Right lung (tissue), 10 donors: ENCODE measurements at places on chromosomes 2 and 18. TPM values are rescaled to one million over a fixed set of nuclear protein-coding genes. Genes with fewer than 3 reads are reported as not detected.

GRCh38 chr18:50982802-50983179 is 15.0 kb downstream of the ELAC1 start:
- DNase-seq, result no peak

- no peak for DNase-seq
Observed at GRCh38 chr18:37019157-37019827, 190.4 kb downstream of the KIAA1328 start.

DNA sequence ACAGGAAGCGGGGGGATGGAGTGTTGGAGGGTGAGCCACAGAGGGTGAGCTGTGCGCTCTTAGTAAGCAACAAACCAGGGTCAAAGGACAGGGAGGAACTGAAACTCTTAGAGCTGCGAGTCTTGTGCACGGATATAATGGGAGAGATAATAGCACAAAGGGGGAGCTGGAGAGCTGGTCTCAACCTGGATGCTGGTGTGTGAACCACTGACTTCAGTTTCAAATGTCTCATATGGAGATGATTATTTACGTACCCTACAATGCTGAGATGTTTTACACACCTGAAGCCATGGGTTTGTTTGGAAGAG is 35.9 kb downstream of the PTGR3 start:
- no peak for DNase-seq

DNA sequence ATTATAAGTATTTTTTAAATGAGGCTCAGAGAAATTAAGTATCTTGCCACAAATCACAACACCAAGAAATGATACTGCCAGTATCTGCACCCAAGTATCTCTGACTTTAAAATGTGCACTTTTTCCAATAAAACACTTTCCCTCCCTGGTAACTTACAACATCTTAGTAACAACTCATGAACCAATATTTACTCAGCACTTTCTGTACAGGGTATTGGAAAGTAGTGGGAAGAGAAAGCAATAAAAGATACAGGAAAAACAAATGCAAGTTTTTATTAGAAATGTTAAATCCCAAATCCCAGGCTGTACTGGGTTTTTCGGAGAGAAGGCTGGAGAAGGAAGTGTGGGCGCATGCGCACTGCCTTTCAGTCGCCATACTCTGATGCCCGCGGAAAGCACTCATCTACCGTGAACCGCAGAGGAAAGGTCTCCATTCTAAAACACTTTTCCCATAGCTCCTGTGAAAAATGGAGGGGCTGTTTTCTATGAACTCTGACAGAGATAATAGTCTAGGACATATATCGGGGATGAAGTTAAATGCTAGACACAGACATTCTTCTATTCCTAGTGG is 52.1 kb downstream of the L3MBTL4 start:
- no peak for DNase-seq

DNA sequence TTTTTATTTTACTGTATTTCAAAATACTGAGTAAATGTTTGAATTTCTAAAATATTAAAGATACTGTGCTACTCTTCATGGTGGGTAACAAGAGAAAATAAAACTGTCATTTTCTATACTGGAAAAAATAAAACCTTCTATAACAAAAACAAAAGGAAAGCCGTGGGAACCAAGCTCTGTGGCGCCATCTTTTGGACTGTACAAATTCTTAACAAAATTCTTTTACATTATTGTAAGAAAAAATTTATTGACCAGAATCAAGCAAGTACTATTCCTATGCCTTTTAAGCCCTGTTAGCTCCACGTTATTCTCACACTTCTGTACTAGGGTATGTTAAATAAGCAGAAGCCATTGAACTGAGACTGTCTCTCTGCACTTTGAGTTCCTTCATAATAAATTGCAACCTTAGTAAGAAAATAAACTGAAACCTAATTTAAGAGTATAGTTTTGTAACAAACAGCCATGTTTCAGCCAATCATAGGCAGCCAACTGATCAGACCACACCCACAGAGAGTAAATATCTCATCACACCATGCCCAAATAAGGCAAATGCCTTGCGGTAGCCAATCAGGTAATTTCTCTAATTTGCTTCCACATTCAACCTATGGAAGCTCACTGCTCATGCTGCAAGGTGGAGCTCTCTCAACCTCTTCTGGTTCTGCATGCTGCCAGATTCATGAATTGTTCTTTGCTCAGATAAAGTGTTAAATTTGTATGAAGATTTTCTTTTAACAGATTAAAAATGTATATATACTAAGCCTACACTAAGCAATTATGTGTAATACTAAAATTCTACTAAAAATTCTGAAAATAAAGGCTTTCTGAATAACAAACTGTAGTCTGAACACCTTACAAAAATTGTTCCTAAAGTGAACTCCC is 42.2 kb downstream of the HIBCH start:
- no peak for DNase-seq

- DNase-seq, result peak; percentile 84
Observed at GRCh38 chr2:68121873-68122679, 35.6 kb upstream of the PNO1 start.

GRCh38 chr2:98383166-98383565 is 36.9 kb downstream of the CNGA3 start:
- no peak for DNase-seq

- no peak for DNase-seq
Observed at GRCh38 chr2:219968685-219969345, 341.4 kb downstream of the SLC4A3 start.

GRCh38 chr2:164073101-164074074 is 337.6 kb upstream of the FIGN start:
- no peak for DNase-seq

GRCh38 chr18:61748004-61748403 is 144.8 kb downstream of the RNF152 start:
- peak; percentile 40 for DNase-seq

DNA sequence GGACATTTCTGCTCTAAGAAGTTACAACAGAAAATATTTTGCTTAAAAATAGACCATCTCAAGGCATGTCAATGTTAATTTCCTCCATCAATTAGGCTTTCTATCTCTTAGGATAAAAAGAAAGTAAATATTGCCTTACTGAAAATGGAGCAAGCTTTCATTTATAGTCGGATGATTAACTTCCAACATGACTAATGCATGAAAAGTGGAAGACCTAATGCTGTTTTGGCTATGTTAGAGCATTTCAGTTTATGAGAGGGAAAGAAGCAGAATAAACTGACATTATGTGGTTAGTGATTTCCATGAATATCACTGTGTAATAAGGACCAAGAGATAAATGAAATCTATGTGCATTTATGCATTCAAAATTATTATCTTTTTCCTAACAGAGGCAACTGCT is 475.2 kb upstream of the UBE2E3 start:
- DNase-seq, result no peak

DNA sequence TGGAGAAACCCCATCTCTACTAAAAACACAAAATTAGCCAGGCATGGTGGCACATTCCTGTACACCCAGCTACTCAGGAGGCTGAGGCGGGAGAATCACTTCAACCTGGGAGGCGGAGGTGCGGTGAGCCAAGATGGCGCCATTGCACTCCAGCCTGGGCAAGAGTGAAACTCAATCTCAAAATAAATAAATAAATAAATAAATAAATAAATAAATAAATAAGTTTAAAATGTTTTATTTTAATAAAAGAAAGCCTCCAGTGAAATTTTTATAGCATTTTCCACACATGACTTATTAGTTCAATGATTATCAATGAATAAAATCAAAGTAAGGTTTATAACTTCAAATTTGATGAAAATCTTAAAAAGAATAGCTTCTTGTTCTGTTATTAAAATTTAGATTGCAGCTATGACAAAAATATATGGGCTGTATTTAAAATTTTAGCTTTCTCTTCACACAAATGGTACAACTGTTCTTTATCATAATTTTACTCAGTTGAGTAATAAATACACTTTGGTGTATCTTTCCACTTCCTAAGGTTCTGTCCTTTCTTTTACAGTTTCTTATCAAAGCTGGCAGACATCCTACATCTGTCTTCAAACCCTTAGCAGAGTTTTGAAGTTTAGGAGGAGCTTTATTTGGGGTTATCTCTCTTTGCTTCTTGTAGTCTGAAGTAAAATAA is 78.4 kb upstream of the ZSWIM2 start:
- no peak for DNase-seq

- DNase-seq, result no peak
Observed at GRCh38 chr18:74063023-74063422, 84.6 kb downstream of the FBXO15 start.

DNA sequence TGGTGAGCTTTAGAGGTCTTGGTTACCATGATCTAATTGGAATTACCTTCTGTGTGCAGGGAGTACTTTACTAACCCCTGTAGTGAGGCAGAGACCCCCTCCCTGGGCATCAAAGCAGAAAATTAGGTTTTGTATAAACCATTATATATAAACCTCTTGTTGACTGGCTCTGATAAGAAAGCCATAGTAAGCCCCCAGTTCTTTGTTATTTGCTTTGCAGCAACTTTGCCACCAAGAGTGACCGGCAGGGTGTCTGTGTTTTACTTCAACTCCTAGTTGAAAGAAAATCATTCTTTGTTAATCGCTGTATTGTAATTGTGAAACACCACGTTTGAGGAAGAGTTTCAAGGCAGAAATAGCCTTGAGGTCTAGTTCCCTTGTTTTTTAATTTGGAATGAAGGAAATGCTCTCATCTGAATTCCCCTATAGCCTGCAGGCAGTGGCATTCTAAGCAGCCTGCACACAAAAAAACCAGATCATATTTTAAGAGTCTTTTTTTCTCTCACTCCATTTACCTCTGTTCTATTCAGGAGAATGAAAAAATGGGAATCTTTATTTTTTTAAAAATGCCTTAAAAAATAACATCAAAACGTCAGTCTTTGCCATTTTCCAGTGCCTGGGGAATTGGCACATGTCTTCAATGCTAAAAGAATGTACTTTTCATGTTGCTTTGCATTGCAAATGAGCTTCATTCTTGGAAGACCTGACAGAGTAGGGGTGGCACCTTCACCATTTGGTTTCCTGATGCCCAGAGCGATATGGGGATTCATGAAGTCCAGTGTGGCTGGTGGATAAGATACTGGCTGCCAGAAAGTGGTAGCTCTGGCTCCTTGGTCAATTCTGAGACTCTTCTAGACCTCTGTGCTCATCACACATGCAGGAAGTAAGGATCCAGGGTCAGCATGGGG is 338.1 kb downstream of the SLC4A3 start:
- no peak for DNase-seq

DNA sequence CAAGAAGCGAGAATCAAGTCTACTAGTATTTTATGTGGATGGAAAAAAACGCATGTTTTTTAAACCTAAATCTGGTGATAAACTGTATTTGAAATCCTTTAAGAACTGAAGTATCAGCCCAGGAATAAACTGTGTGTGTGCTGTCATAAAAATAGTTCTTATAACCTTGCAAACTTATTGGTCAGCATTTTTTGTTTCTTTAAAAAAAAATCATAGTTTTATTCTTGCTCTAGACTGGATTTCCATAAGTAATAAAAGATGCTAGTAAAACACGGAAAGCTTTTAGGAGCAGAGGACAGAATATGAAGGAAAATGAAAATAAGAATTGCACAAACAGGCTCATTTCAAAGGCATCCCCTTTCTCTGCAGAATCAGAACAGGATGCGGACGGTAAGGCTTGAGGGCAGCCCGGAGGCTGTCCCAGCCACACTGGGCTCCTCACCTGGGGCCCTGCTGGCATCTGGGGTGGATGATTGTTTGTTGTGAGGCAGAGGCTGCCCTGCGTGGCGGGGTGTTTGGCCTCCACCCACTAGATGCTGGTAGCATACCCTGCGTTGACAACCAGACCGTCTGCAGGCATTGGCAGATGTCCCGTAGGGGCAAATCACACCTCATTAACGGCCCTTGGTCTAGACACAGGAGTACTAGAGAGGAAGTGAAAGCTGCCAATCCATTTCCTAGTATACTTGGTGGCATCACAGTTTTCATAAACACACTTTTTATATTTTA is 52.5 kb downstream of the MBP start:
- no peak for DNase-seq

DNA sequence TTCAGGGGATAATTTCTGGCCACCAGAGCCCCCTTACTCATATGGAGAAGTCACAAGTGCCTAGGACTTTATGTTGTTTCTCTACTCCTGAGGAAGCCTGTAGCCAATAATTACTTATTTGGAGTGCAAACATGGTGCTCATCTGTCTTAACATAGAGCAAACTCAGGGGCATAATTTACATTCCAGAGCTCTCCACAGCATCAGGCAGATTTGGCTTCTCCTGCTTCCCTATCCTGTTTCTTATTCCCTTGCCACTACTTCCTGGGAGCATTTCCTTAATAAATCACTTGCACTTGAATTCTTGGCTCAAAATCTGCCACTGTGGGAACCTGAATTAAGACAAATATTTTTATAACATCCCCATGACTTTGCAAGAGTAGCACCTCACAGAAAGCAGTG is 960.9 kb downstream of the SOCS6 start:
- no peak for DNase-seq

DNA sequence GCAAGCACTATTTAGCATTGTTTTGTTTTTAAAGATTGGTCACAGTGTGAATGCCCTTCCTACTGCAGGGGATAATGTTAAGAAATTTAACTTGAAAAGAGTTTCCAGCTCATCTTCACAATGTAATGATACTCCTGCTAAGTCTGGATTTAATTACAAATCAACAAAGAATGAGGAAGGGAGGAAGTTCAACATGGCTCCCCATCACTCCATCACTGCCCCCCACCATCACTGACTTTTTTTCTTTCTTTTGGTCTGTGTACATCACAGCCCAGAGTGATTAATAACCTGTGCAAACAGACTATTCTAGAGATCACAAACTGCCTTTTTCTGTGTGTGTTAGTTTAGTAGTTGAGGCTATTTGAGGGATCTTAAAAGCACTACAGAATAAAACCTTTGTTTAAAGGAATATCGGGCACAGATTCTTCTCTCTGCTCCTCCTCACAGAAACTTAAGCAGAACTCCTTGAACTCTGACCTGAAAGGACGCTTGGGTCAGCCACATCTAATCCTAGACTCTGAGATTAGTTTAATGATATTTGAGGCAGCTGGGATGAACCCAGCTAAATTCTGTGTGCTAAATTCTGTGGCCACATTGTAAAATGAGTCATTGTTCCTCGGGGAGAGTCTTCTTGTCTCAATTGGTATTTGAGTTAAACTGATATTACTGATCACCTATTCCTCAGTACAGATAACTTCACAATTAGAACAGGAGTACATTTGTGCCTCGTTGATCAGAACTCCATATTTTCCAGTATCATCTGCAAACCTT is 47.8 kb downstream of the SATB2 start:
- DNase-seq, result no peak

DNA sequence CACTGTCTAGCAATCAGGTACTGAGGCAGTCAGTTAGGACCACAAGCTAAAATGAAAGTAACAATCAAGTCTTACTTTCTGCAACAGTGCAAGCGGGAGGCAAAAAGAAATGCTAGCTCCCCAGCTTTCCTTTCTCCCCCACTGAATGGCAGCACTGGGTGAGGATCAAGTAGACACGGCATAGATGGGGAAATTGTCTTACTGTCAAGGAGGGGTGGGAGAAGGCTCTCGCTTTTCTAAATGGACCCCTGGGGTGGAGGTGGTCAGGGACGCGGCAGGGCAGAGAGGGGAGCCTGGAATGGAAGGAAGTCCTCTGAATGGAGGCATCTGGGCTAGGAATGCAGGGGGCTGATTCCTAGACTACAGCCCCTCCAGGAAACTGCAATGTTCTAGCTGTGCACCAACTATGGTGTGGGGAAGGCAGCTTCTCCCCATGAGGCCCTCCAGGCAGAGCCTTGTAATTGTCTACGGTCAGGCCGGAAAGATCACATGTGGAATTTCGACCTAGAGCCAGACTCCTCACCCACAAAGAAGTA is 24.3 kb downstream of the METTL8 start:
- no peak for DNase-seq

GRCh38 chr2:52857722-52858121 is 909.9 kb upstream of the CHAC2 start:
- no peak for DNase-seq

ANKRD62 gene
- polyA plus RNA-seq, result 0.07 TPM

ATP8B1 gene
- polyA plus RNA-seq, result 12.1 TPM

EPB41L3 gene
- 32.2 TPM for polyA plus RNA-seq

RGPD4 gene
- not detected for polyA plus RNA-seq

FLACC1 gene
- polyA plus RNA-seq, result 6.2 TPM

ABCB6 gene
- polyA plus RNA-seq, result 25.4 TPM

RAX gene
- polyA plus RNA-seq, result not detected
